Endodermal cell (in vitro differentiated cells): ENCODE measurements at places on chromosomes 5 and 9.
A peak's percentile ranks its signal among the peaks of the same experiment; 100 is the strongest.

- no peak for DNase-seq
Measured at GRCh38 chr5:131671409-131671808, 36.4 kb upstream of the RAPGEF6 start.

GRCh38 chr5:173768891-173769290 lies 119.3 kb upstream of the CPEB4 start:
- DNase-seq: no peak

GRCh38 chr5:122921826-122922225 lies 76.4 kb downstream of the SNX24 start:
- DNase-seq: no peak

DNA sequence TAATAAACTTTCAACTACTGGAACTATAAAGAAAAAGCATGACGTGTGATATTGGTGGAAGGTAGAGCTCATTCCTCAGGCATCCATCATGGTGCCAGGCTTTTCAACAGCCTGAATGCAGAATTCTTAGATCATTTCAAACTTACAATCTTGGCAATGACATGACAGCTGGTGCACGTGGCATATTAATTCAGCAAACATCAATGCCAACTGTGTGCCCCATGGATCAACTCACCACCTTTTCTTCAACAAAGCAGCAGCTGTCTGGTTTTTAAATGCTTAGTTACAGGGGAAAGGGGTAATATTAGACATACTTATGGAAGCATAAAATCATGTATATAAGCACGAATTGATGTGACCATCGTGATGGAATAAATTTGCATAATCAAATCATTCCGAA lies 56.0 kb upstream of the OR13F1 start:
- no peak for DNase-seq

- DNase-seq: no peak
Measured at GRCh38 chr5:93736284-93736683, 5.1 kb downstream of the POU5F2 start.

- DNase-seq: no peak
Measured at GRCh38 chr9:70405808-70406433, 8.5 kb downstream of the KLF9 start.

GRCh38 chr5:131262953-131263541 lies 806 bp upstream of the CDC42SE2 start:
- no peak for DNase-seq

GRCh38 chr9:136942112-136942880 lies 2.2 kb downstream of the FBXW5 start:
- peak; percentile 38 for DNase-seq

- no peak for DNase-seq
Measured at GRCh38 chr5:131195696-131196095, 25.0 kb downstream of the LYRM7 start.

DNA sequence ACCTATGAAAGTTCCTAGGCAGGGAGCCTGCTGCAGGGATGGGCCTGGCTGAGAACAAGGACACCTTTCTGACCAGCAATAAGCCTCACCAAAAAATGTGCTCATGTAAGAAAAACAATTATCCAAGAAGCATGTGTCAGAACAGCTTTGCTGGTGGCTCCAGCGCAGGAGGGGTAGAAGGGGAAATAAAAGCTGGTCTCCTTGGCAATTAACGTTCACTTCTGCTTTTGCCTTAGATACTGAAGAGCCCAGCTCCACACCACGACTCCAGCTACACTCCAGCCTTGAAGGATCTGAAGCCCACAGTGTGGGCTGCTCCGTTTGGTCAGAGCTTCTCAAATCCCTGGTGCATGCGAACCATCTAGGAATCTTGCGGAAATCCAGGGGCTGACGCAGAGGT lies 107.6 kb upstream of the PHYKPL start:
- DNase-seq: no peak

DNA sequence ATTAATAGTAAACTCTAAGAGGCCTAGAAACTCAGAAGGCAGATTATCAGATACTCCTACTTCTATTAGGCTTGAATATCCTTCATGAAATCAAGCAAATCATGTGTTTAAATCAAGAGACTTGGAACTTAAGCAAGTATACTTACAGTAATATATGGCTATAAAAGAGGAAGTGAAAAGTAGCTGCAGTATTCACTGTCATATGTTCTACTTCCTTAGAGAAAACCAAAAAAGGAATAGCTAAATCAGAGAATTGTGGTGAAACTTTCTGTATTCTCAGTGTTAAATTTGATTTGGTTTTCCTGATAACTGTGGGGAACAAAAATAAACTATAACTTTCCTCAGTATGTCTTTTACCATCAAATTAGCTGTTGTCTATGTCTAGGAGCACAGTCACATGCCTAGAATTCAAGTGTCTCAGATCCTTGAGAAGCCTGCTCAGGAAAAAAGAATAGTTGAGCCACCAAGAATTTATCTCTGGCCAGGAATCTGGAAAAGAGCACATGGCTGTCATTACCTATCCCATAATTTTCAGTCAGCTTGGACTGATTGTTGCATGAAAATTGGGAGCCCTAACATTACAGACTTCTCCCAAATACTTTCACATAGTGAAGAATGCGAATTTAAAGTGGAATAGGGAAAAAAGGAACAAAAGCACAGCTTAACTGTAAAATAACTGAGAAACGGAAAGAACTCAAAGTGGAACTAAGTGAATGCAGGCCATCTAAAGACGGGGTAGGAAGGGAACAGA lies 1.7 kb downstream of the FKBP15 start:
- no peak for DNase-seq

- no peak for DNase-seq
Measured at GRCh38 chr5:109453251-109453650, 43.5 kb upstream of the PJA2 start.

- DNase-seq: no peak
Measured at GRCh38 chr9:85118990-85119755, 449.6 kb downstream of the NTRK2 start.

- no peak for DNase-seq
Measured at GRCh38 chr9:111163716-111164389, 125.6 kb upstream of the LPAR1 start.

- DNase-seq: no peak
Measured at GRCh38 chr5:95881833-95882232, 59.3 kb upstream of the GLRX start.
